ENCODE measurements at places on chromosomes 6 and 20.

DNA sequence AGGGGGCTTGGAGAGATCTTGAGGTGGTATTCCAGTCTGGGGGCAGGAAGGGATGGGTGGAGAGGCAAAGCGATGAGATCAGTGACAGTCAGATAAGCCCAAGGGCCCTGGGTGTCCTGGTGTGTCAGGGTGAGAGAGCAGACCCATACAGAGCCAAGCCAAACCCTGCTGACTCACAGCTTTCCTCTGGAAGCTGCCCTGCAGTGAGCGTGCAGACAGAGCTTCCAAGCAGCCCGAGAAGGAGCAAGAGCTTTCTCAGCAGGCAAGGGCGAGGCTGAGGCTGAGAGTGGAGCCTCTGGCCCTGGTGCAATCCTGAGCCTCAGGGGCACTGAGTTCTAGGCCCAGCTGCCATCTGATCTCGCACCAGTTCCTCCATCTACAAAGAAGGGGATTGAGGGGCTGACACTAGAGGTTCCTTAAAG is 91.1 kb upstream of the HIVEP1 start:
- peak; percentile 96 for DNase-seq
- no peak overlapping the region for H3K4me3 ChIP-seq
- peaks cover 13% of the 10 kb centered on the region for H3K4me1 ChIP-seq

DNA sequence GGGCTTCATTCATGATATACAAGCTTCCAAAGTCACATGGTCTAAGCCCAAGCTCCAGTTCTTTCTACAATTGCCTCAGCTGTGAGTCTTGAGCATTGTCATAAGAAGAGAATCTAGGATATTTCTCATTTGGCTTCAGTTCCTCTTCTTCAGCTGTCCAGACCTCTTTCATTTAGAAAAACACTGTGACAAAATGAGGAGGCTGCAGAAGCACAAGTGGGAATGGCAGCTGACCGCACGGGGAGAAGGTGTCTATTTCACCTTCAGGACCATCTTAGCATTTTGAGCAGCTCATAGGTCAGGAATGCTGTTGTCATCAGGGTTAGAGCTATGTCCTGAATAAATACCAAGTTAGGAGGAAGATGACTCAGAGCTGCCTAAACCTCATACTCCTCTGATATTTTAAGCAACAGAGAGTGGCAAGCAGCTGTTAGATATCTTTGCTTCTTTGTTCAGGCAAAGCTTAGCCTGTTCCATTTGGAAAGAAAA is 390.1 kb upstream of the CITED2 start:
- H3K4me3 ChIP-seq, result no peak overlapping the region
- no peaks in the 10 kb centered on the region for H3K36me3 ChIP-seq
- peak overlapping the region; percentile 96 for H3K27ac ChIP-seq
- peak; percentile 94 for DNase-seq
- H3K4me1 ChIP-seq, result no peaks in the 10 kb centered on the region

DNA sequence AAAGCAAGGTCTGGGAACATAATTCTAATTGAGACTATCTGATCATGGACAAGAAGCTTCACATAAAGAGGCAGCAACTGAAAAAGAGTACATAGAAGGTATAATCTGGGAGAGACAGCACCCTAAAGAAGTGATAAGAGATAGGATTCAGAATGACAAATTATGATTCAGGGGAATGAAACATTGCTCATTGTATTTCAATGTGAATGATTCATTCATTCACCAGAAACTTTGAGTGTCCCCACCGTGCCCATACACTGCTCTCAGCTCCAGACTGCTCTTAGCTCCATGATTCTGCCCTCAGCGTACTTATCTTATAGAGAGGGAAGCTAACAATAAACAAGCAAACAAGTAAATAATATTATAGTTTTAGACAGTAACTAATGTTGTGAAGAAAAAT is 329.3 kb upstream of the IRAK1BP1 start:
- H3K27me3 ChIP-seq, result no peaks in the 10 kb centered on the region
- DNase-seq, result no peak
- H3K4me1 ChIP-seq, result no peaks in the 10 kb centered on the region
- H3K27ac ChIP-seq, result no peak overlapping the region
- no peaks in the 10 kb centered on the region for H3K36me3 ChIP-seq

GRCh38 chr6:116390581-116390980 is 19.8 kb downstream of the DSE start:
- H3K27me3 ChIP-seq, result no peaks in the 10 kb centered on the region
- peak overlapping the region; percentile 17 for H3K4me3 ChIP-seq
- H3K4me1 ChIP-seq, result peaks cover 9% of the 10 kb centered on the region
- no peaks in the 10 kb centered on the region for H3K36me3 ChIP-seq
- H3K27ac ChIP-seq, result no peak overlapping the region
- no peak for DNase-seq

GRCh38 chr6:138667408-138667807 is 106.2 kb upstream of the CCDC28A start:
- no peaks in the 10 kb centered on the region for H3K27me3 ChIP-seq
- DNase-seq, result no peak
- H3K4me1 ChIP-seq, result peaks cover 1% of the 10 kb centered on the region
- H3K27ac ChIP-seq, result no peak overlapping the region
- no peaks in the 10 kb centered on the region for H3K36me3 ChIP-seq

DNA sequence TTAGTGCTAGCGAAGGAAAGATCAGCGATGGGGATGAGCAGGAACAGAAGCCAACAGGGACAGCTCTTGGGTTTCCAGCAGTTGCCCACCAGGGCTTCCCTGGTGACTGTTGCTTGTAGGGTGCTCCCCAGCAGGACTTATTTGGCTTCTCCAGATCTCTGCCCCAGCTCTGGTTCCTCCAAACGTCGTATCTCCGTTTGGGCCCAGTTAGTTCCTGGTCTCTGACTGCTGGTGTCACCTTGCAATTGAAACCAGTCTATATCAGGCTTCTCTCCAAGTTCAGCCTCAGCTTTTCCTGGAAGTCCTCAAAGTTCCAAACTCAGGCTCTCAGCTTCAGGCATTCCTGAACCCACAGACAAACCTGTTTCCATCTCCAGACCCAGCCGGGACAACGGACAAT is 70.8 kb upstream of the NXT1 start:
- H3K4me1 ChIP-seq, result peaks cover 2% of the 10 kb centered on the region
- no peak overlapping the region for H3K27ac ChIP-seq
- no peak overlapping the region for H3K4me3 ChIP-seq
- DNase-seq, result no peak
- H3K27me3 ChIP-seq, result no peaks in the 10 kb centered on the region

DNA sequence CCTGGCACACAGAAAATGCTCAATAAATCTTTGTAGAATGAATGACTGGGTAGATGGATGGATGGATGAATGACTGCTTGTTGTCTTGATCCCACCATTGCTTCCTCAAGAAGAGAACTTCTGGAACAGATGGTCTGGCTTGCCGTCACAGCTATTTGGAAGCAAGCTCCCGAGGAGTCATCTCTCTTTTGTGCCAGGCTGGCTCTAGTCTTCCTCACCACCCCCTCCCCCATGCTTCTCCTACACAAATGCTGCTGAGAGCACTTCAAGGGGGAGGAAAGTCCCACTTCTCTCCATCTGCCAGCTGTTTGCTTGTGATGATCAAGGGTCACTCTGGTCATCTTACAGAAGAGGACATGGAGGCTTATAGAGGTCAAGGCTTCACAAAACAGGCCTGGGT is 11.6 kb upstream of the KCNG1 start:
- H3K27ac ChIP-seq, result no peak overlapping the region
- no peak for DNase-seq
- no peak overlapping the region for H3K4me3 ChIP-seq
- H3K4me1 ChIP-seq, result no peaks in the 10 kb centered on the region
- peaks cover 26% of the 10 kb centered on the region for H3K27me3 ChIP-seq

DNA sequence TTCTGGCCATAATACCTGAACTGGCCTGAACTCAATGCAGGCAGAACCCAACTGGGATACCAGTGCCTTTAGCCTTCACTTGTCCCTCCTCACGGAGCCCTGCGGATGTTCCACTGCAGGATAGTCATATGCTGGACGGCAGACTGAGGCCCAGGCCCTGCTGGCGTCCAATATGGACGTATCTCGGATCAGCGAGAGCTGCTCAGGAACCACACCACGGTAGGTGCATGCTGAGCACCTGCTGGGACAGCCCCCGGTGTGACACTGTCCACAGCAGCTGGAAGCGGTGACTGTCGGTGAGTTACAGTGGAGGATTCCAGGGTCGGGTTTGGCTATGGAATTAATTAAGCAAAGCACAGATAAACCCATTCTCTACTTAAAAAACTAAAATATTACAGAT is 48.7 kb downstream of the PSMG4 start:
- H3K27ac ChIP-seq, result no peak overlapping the region
- no peaks in the 10 kb centered on the region for H3K36me3 ChIP-seq
- H3K4me1 ChIP-seq, result peaks cover 2% of the 10 kb centered on the region
- peaks cover 14% of the 10 kb centered on the region for H3K27me3 ChIP-seq

DNA sequence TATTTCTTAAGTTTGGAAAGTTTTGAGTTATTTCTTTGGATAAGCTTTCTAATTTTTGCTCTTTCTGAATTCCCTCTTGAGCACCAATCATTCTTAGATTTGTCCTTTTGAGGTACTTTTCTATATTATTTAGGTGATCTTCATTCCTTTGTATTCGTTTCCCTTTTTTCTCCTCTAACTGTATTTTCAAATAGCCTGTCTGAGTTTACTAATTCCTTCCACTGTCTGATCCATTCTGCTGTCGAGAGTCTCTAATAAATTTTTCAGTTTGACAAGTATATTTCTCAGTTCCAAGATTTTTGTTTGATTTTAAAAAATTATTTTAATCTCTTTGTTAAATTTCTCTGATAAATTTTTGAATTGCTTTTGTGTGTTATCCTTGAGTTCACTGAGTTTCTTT is 16.3 kb upstream of the ZNF311 start:
- peaks cover 17% of the 10 kb centered on the region for H3K27me3 ChIP-seq
- H3K27ac ChIP-seq, result no peak overlapping the region
- H3K4me1 ChIP-seq, result no peaks in the 10 kb centered on the region
- no peaks in the 10 kb centered on the region for H3K36me3 ChIP-seq
- DNase-seq, result no peak

DNA sequence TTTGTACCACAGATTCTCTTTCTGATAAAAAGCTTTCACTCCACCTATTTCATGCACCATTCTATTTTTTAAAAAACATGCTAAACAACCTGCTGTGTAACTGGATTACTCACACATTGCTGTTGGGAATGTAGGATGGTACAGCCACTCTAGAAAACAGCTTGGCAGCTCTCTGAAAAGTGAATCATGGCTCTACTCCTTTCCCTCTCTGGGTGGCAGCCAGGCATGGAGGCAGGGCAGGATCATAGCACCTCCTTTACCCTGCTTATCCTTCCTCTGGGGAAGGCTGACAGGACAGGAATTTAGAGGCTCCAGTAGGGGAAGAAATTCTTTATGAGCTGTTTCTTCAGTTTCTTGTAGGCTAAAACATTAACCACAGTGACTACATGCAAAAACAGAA is 6.7 kb upstream of the VNN2 start:
- H3K4me1 ChIP-seq, result peaks cover 8% of the 10 kb centered on the region
- peak; percentile 49 for DNase-seq
- H3K27ac ChIP-seq, result peak overlapping the region; percentile 67
- H3K36me3 ChIP-seq, result no peaks in the 10 kb centered on the region

- H3K4me3 ChIP-seq, result no peak overlapping the region
- no peaks in the 10 kb centered on the region for H3K27me3 ChIP-seq
- H3K36me3 ChIP-seq, result peaks cover 59% of the 10 kb centered on the region
- H3K27ac ChIP-seq, result no peak overlapping the region
- peaks cover 3% of the 10 kb centered on the region for H3K4me1 ChIP-seq
- peak; percentile 7 for DNase-seq
These were observed 20.1 kb upstream of the SLC22A1 start for GRCh38 chr6:160101277-160102205.

DNA sequence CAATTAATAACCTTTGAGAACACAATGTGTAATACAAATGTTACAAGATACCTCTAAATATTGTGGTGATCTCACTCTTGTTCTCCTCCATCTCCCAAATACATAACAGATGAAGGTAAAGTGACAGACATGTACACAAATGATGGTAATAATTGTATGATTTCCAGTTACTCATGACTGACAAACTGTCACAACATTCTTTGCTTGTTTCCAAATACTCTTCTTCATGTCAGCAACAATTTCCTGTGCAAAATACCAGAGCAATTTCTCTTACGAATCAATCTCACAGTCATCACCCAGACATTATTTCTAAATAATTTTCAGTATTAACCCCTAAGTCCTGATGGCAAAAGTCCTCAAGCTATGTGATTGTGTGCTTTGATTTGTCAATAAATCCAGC is 92.9 kb downstream of the RPS12 start:
- no peaks in the 10 kb centered on the region for H3K27me3 ChIP-seq
- H3K36me3 ChIP-seq, result no peaks in the 10 kb centered on the region
- peaks cover under 1% of the 10 kb centered on the region for H3K4me1 ChIP-seq
- no peak overlapping the region for H3K27ac ChIP-seq
- no peak overlapping the region for H3K4me3 ChIP-seq

DNA sequence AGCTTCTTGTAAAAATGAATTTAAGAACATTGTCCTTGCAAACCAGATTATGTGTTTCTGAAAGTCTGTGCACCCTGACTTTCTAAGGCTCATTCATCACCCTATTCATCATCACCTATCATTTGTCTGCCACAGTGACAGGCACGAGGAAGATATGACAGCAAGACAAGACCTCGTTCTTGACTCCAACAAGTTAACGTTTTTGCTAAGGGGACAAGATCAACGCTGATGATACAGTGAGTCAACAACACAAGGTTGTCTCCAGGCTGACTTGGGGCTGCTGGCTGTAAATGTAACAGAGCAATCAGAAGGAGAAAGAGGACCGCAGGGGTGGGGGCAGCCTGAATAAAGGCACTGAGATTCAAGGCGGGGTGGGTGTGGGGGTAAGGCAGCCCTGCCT is 94.2 kb downstream of the FOXC1 start:
- no peak for DNase-seq
- peaks cover 23% of the 10 kb centered on the region for H3K4me1 ChIP-seq
- H3K27me3 ChIP-seq, result no peaks in the 10 kb centered on the region
- no peak overlapping the region for H3K4me3 ChIP-seq
- no peaks in the 10 kb centered on the region for H3K36me3 ChIP-seq

DNA sequence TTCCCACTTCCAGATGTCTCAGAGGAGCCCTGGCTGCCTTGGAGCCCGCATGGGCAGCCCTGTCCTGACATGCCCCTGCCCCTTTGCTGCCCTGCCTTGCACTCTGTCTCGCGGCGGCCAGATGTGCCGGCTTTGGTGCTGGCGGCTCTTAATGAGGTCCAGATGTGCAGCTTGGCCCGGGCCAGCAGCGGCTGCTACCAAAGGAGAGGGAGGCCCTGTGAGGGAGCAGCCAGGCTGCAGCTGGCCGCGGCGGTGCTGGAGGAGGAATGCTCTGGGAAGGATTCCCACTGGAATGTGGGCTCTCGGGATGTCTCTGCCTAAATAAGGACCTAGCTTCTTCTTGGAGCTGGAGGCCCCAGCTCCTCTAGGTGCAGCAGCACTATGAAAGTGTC is 72.4 kb downstream of the FGD2 start:
- peaks cover 8% of the 10 kb centered on the region for H3K4me1 ChIP-seq
- peak; percentile 84 for DNase-seq
- no peak overlapping the region for H3K27ac ChIP-seq

DNA sequence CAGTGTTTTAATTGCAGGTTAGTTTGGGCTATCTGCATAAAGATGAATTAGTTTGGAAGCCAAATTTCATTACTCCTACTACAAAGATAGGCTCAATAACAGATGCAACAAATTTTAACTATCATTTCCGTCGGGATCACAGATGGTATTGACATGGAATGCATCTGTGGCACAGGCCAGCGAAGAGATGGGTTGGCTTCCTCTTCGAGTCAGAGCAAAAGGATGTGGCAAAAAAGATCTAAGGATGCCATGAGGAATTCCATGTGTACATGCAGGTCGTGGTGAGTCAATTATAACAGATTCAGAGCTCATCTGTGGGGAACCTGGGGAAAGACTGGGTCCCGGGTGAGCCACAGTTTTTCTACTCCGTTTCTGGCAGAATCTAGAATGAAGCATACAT is 83.0 kb upstream of the CITED2 start:
- no peak overlapping the region for H3K27ac ChIP-seq
- H3K4me1 ChIP-seq, result no peaks in the 10 kb centered on the region
- no peak overlapping the region for H3K4me3 ChIP-seq
- no peak for DNase-seq
- H3K27me3 ChIP-seq, result no peaks in the 10 kb centered on the region
- no peaks in the 10 kb centered on the region for H3K36me3 ChIP-seq

All from mesenchymal stem cell (in vitro differentiated cells and primary cell).